ENCODE measurements at places on chromosomes 6 and 20.

- DNase-seq, result no peak
These were observed 27.6 kb upstream of the ADRM1 start for GRCh38 chr20:62275219-62275618.

GRCh38 chr6:130836055-130836640 lies 8.9 kb downstream of the SMLR1 start:
- no peak for DNase-seq

DNA sequence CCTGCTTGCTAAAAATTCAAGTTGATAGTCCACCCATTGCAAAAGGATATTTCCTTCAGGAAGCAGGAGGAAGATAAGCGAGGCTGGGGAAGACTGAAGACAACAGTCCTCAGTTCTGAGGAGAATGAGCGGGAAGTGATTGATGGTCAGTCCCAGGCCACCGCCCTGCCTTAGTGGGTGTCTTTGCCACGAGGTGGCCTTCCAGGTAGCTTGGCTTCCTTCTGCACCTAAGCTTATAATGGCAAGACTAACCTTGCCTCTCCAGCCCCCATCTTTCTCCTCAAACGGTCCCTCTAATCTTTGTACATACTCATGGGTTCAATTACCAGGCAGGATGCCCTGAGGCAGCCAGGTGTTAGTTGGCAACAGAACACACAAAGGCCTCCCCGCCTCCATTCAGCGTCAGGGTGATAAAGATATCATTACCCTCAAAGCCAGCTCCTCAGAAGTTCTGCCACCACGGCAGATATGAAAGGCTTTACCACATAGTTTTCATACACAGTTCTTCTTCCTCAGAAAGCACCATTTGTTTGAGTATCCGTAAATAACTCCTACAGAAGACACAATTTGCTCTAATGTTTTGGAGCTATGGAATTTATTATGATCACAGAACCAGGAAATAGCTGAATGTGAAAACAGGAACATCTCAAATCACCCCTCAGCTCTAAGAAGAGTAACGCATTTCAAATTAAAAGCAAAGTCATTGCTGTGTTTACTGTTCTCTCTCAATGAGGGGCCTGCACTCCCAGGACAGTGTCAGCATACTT lies 249.4 kb downstream of the ATXN1 start:
- no peak for DNase-seq

GRCh38 chr6:135624402-135625295 lies 127.1 kb upstream of the AHI1 start:
- no peak for DNase-seq

DNA sequence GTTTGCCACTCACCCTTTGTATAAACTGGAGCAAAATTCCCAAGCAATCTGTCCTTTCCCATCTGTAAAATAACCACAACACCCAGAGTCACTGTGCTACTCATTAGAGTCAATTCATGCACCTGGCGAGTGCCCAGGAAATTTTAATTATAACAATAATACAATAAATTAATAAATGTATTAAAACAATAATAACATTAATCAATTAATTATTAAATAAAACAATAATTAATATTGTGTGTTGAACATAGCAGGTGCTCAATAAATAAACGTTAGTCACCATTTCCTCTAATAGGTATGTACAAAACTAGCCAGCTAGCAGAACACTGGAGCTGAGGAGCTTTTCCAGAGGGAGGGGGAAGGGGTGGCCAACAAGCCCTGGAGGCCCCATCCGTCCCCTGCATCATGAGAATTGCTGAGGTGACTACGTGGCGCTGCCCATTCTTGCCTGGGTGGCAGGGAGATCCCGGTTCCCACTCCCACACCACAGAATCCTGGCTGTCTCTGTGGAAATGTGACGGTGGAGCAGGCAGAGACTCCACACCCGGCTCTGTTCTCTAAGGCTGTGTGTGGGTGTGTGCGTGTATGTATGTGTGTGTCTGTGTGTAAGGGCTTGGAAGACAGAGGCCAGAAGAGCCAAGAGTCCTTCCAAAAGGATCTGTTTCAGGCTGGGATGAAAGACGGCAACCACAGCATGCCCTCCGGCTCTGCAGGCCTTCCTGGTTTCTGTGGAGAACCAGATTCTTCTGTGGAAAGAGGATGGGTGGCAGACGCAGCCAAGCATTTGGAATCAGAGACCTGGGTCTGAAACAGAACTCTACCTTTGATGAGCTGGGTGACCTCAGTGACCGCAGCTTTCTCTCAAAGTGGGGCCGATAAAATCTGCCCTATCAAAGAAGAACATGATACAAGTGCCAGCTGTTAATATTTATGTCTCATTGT lies 18.8 kb upstream of the EZR start:
- no peak for DNase-seq

DNA sequence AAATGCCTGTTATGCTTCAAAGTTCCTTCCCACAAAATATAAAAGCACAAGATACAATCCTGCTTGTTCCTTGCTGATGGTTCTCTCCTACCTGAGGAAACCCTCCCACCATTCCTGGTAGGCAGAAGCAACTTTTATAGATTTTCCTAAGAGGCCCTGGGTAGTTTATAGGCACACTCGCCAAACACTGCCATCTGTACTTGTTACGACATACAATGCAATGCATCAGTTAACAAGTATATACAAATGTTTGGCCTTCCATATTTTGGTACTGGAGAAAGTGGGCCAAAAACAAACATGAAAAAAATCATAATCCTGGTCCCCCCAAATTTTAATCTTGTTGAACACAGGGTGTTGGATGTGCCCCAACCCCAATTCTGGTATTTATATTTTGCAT lies 16.6 kb downstream of the MCM9 start:
- no peak for DNase-seq

DNA sequence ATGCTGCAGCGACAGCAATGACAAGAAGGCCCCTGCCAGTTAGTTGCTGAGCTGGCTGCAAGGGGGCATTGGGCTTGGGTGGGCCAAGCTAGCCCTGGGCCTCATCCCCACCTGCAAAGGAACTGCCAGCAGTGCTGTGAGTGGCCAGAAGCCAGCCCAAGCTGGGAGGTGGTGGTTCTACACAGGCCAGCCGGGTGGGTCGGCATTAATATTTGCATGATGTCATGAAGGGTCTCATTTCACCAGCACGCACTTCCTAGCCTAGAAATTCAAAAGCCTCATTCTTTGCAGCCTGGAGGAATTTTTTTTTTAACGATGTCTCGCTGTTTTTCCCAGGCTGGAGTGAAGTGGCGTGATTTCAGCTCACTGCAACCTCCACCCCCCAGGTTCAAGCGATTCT lies 62.0 kb downstream of the IYD start:
- no peak for DNase-seq

DNA sequence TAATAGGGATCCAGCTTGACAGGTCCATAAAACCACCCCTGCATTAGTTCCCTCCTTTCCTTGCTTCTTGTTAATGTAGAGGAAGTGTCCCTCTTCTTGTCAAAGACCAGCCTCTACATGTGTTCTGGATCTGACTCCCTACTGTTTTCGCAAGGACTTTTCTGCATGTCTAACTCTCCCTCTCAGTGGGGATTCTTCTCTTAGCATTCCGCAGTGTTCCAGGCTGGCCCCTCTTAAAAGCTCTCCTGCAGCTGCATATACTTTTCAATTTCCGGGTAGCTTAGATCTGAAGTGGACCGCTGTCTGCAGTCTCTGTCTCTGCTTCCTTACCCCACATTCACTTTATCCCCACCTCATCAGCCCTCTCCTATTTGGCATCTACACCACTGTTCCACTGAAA lies 96.1 kb upstream of the MAN1A1 start:
- DNase-seq, result no peak

DNA sequence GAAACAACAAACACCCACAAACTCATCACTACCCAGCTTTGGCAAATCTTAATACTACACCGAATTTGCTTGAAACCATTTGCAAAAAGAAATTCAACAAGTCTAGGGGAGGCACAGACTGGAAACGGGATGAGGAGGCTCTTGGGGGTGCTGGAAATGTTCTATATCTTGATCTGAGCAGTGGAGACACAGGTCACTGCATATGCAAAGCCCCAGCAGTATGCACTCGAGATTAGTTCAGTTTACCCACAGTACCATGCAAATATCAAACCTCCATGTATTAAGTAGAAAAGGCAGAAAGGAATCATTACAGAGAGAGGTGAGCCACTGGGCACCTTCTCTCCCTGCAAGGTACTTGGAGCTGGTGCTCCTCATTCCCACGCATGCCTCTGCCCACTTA lies 75.9 kb downstream of the PREX1 start:
- no peak for DNase-seq

DNA sequence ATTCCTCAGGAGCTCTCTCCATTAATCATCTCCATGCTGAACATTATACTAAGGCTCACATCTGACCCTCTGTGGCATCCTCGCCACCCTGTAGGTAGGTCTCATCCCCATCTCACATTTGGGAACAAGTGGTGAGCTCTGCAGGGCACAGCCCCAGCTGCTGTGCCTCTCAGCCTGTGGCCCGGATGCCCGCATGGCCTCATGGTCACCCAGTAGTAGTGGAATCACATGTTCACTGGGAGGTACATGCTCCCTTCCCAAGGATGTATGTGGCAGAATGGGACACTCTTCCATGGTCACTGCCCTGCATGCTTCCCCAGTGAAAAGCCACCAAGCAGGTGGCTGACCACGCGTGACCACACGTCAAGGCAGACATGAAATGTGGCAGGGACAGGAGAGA lies 26.3 kb upstream of the APMAP start:
- no peak for DNase-seq

DNA sequence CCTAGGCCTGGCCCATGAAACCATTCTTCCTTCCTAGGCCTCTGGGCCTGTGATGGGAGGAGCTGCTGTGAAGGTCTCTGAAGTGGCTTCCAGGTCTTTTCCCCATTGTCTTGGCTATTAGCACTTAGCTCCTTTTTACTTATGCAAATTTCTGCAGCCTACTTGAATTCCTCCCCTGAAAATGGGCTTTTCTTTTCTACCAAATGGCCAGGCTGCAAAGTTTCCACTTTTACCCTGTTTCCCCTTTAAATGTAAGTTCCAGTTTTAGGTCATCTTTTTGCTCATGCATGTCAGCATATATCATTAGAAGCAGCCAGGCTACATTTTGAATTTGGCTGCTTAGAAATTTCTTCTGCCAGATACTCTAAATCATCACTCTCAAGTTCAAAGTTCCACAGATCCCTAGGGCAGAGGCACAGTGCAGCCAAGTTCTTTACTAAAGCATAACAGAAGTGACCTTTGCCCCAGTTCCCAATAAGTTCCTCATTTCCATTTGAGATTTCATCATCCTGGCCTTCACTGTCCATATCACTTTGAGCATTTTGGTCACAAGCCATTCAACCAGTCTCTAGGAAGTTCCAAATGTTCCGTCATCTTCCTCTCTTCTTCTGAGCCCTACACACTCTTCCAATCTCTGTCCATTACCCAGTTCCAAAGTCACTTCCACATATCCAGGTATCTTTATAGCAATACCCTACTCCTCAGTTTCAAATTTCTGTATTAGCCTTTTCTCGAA lies 71.9 kb downstream of the TBC1D7 start:
- DNase-seq, result no peak

DNA sequence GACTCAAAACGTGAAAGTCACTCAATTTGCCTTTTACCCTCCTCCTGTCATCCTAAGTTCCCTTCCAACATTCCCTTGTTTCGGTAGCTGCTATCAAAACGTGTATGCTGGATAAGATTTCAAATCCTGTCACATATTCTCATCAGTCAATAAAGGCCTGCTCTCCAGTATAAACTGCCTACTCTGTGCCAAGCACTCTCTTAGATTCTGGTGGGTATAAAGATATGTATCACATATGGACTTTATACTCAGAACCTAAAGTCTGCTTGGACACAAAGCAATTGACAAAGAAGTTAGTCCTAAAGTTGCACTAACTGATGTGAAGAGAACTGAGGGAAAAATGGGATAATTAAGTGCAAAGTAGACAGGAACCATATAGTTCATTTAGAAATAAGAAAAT lies 476.6 kb upstream of the MARCKS start:
- no peak for DNase-seq

DNA sequence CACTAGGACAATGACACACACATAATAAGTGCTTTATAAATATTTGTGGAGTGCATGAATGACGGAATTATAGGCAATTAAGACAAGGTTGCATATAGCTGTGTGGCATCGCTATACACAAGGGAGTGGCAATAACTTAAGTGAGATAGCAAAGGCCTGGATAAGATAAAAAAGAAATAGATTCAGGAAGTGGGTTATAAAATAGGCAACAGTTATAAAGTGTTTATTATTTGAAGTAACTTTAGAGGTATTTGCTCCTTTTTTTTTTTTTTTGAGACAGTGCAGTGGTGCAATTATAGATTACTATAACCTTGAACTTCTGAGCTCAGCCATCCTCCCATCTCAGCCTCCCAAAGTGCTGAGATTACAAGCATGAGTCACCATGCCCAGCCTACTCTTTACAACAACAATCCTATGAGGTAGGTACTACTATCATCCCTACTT lies 75.9 kb upstream of the LOC128125822 start:
- DNase-seq, result no peak

- DNase-seq, result no peak
These were observed 144.5 kb downstream of the MAP3K7 start for GRCh38 chr6:90442366-90442765.

- DNase-seq, result no peak
These were observed at the start of gene TSPO2 for GRCh38 chr6:41042226-41043055. TSPO2 (plus strand) TSS chr6:41042467; CDS start chr6:41042986, 519 bp downstream.

- DNase-seq, result no peak
These were observed 10.1 kb upstream of the SLC22A7 start for GRCh38 chr6:43287717-43288679.

DNA sequence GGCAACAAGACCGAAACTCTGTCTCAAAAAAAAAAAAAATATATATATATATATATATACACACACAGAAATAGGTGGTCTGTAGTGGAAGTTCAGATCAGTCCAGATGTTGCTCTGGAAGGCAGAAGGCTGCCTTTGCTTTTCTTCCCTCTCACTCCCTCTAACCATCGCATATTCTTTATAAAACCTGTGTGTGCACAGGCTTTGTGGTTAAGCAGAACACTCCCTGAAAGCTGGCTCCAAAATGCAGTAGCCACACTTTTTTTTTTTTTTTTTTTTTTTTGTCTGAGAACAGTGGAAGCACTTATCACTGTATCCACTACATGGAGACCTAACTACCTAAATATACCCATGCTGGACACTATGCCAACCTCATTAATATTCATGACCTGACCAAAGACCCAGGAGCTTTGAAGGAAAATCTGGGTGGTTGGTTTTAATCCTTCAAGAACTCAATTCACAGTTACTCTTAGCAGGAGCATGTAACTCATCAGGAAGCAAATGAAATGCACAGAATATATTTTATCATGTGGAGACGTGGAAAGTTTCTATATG lies 20.0 kb upstream of the GFOD1 start:
- no peak for DNase-seq

DNA sequence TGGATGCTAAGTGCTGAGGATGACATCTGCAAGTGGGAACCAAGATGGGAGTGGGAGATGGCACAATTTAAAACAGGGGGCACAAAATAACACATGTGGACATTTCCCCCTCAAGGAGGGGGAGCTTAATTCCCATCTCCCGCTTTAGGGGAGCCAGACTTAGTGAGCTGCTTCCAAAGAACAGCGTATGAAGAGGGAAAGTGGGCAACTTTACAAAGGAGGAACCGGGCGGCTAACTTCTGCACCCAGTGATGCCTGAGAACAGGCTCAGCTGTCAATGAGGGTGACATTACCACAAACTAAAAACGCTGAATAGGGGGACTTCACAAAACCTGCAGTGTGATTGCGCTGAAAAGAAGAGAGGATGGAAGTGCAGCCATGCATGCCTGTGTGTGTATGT lies 95.5 kb upstream of the NXT1 start:
- no peak for DNase-seq

Data from Panc1 (cell line).